Neural progenitor cell (in vitro differentiated cells): ENCODE measurements at places on chromosomes 11 and 22.

DNA sequence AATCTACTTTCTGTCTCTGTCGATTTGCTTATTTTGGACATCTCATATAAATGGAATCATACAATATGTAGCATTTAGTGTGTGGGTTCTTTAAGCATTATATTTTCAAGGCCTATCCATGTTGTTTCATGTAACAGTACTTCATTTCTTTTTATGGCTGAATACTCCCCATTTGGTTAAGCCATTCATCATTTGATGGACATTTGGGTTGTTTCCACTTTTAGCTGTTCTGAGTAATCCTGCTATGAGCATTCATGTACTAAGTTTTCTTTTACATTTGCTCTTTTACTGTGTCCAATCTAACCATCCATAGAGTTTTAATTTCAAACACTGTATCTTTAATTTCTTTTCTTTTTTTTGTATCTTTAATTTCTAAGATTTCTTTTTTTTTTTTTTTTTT, 55.6 kb upstream of the SPTBN2 start:
- no peaks in the 10 kb centered on the region for H3K27me3 ChIP-seq
- H3K27ac ChIP-seq, result no peak overlapping the region
- DNase-seq, result no peak
- no peaks in the 10 kb centered on the region for H3K4me1 ChIP-seq
- no peaks in the 10 kb centered on the region for H3K36me3 ChIP-seq

GRCh38 chr11:46603704-46604308, 10.0 kb upstream of the AMBRA1 start:
- DNase-seq, result no peak
- no peaks in the 10 kb centered on the region for H3K4me1 ChIP-seq
- H3K4me3 ChIP-seq, result no peak overlapping the region
- no peaks in the 10 kb centered on the region for H3K36me3 ChIP-seq
- H3K27ac ChIP-seq, result no peak overlapping the region
- H3K27me3 ChIP-seq, result no peaks in the 10 kb centered on the region

DNA sequence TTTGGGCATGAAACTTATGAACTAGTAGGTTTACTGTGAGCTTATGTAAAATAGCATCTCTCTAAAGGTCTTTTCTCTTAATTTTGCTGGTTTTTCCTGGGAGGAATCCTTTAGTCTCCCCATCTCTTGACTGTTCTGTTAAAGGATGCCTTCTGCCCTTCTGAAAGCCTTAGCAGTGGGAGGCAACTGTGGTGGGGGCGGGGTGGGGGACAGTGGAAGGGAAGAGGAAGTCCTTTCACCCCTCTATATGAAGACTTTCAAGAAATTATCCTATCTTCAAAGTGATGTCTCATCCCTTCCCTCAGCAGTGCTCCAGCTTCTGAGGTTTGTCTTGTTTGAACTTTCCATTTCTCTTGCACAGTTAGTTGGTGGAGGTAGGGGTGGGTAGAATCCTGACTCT, 73.1 kb downstream of the ELP4 start:
- H3K27me3 ChIP-seq, result no peaks in the 10 kb centered on the region
- H3K36me3 ChIP-seq, result peaks cover 10% of the 10 kb centered on the region
- H3K27ac ChIP-seq, result peak overlapping the region; percentile 80
- peak; percentile 9 for DNase-seq
- H3K4me1 ChIP-seq, result peaks cover 14% of the 10 kb centered on the region

DNA sequence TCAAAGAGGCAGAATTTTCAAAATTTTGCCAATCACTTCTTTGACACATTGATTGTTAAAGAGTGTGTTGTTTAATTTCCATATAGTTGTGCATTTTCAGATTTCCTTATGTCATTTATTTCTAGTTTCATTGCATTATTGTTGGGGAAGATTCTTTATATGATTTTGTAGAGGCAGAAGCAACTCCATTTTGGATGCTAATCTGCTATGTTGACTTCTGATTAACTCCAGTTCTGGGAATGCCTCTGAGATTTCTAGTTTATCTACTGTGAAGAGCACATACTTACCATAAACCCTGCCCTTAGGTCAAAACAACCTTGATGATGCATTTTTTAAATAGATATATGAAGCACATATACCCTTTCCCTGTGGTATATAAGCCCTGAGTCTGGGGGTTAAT, 29.5 kb upstream of the ZBED5 start:
- H3K4me1 ChIP-seq, result no peaks in the 10 kb centered on the region
- no peaks in the 10 kb centered on the region for H3K27me3 ChIP-seq
- no peak overlapping the region for H3K27ac ChIP-seq

DNA sequence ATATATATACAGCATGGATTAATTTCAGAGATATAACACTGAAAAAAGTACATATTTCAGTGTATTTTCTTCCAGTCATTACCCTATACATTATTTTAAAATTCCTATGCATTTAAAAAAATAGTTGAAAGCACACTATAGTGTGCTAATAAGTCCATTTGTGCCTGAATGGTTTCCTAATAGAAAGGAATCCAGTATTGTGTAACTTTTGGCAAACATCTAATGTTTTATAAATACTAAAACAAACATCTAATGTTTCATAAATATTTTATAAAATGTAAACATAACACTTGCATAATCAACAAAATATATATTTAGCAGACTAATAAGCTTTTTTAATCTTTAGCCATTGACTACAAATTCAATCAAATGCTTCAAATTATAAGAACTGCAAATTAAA, 126.6 kb upstream of the FIBIN start:
- no peak overlapping the region for H3K27ac ChIP-seq
- H3K4me3 ChIP-seq, result no peak overlapping the region
- no peaks in the 10 kb centered on the region for H3K4me1 ChIP-seq
- no peaks in the 10 kb centered on the region for H3K27me3 ChIP-seq

- peak; percentile 89 for DNase-seq
- no peaks in the 10 kb centered on the region for H3K36me3 ChIP-seq
- H3K27ac ChIP-seq, result no peak overlapping the region
- H3K4me3 ChIP-seq, result peak overlapping the region; percentile 52
- peaks cover 38% of the 10 kb centered on the region for H3K4me1 ChIP-seq
Measured at GRCh38 chr11:10307400-10308200, 2.7 kb downstream of the ADM start.

DNA sequence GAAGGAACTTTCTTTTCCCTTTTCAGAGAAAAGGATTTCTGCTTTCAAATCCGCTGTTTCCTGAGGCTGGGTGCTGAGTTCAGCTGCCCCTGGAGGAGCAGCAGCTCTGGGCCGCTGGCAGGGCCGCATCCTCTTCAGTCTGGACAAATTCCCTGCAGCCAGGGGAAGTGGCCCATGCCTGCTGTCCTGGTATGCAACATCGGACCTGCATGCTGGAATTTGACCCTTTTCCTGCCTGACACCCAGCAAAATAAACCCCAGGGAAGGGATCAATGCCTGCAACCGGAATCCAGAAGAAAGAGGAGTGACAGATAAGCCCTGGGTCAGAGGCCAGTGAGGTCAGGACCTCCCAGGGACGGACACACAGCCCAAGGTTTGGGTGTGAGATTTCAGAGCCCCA, 54.1 kb upstream of the LINC01488 start:
- no peak overlapping the region for H3K27ac ChIP-seq
- H3K4me3 ChIP-seq, result no peak overlapping the region
- peak; percentile 56 for DNase-seq

- H3K4me3 ChIP-seq, result no peak overlapping the region
- no peaks in the 10 kb centered on the region for H3K27me3 ChIP-seq
- H3K27ac ChIP-seq, result no peak overlapping the region
- no peaks in the 10 kb centered on the region for H3K36me3 ChIP-seq
Measured at GRCh38 chr22:20464096-20464614, 26.5 kb upstream of the SCARF2 start.

DNA sequence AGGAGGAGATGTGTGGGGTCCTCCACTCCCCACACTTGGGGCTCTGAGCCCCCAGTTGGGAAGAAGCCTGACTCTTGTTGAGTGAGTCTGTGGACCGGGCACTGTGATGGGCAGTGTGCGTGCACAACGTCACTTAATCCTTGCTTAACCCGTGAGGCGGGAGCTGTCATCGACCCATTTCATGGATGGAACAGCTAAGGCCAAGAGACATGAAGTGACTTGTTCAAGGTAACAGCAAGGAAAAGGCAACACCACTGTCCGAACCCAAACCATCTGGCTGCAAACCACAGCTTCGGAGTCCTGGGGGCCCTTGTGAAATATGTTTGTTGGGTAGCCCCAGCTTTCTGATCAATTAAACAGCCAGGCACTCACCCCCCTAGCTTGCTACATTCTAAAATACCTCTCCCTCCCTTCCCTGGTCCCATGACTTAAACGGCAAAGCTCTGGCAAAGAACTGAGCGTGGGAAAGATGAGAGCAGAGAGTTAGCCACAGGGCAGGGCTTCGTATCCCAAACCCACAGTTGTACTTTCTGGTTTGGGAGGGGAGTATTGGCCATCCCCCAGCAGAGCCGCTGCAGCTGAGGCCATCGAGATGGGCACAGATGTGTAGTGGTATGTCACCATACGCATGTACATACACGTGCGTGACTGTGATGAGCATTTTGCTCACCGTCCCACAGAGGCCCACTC, 26.3 kb downstream of the FADS2 start:
- peaks cover 12% of the 10 kb centered on the region for H3K36me3 ChIP-seq
- H3K4me1 ChIP-seq, result no peaks in the 10 kb centered on the region
- no peak overlapping the region for H3K27ac ChIP-seq
- no peaks in the 10 kb centered on the region for H3K27me3 ChIP-seq
- H3K4me3 ChIP-seq, result no peak overlapping the region

DNA sequence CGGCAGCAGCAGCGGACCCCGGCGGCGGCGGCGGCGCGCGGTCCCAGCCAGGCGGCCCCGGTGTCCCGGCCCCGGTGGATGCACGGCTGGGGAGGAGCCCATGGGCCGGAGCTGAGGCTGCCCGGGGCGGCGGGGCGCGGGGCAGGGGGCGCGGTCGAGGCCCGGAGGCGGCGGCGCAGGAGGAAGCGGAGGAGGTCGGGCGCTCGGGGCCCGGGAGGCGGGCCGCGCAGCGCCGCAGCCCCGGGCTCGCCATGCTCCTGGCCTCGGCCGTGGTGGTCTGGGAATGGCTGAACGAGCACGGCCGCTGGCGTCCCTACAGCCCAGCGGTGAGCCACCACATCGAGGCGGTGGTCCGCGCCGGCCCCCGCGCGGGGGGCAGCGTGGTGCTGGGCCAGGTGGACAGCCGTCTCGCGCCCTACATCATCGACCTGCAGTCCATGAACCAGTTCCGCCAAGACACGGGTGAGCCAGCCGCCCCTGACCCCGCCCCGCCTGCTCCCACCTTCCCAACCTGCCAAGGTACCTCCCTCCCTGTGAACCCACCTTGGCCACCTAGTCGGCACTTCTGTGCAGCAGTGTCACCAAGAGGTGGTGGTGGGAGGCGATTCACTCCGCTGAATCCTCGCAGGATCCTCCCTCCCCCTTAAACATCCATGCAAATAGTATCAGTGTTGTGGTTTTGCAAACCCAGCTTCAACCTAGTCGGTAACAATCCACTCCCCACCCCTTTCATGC, 580 bp downstream of the DTX4 start:
- DNase-seq, result peak; percentile 51
- H3K36me3 ChIP-seq, result no peaks in the 10 kb centered on the region
- H3K27ac ChIP-seq, result peak overlapping the region; percentile 96
- H3K4me3 ChIP-seq, result peak overlapping the region; percentile 89

GRCh38 chr11:70034740-70035365, 43.3 kb upstream of the ANO1 start:
- no peak for DNase-seq
- H3K36me3 ChIP-seq, result no peaks in the 10 kb centered on the region
- no peak overlapping the region for H3K27ac ChIP-seq

- no peak overlapping the region for H3K27ac ChIP-seq
- DNase-seq, result no peak
- H3K4me3 ChIP-seq, result no peak overlapping the region
- no peaks in the 10 kb centered on the region for H3K36me3 ChIP-seq
- no peaks in the 10 kb centered on the region for H3K4me1 ChIP-seq
Measured at GRCh38 chr11:126680131-126680530, 320.4 kb downstream of the KIRREL3 start.

- H3K4me1 ChIP-seq, result no peaks in the 10 kb centered on the region
- peaks cover 30% of the 10 kb centered on the region for H3K27me3 ChIP-seq
- H3K4me3 ChIP-seq, result no peak overlapping the region
- H3K36me3 ChIP-seq, result no peaks in the 10 kb centered on the region
- peak; percentile 57 for DNase-seq
Measured at GRCh38 chr11:133787379-133788141, 57.8 kb downstream of the SPATA19 start.

DNA sequence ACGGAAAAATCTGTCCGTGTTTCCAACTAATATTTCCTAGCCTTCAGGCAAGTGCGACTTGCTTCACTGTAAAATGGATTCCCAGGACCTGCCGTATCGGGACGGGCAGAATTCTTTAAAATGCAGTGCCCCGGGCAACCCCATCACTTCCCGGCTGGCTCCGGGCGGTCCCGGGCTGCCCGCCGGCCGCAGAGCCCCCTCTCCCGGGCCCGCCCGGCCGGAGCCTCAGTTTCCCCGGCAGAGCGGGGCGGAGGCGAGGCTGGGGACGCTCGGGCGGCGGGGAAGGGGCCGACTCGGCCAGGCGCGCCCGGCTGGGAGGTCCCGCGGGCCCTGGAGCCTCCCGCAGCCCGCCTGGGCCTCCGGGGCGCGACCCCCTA, 84.2 kb upstream of the WNT7B start:
- H3K4me3 ChIP-seq, result no peak overlapping the region
- DNase-seq, result no peak
- peaks cover 100% of the 10 kb centered on the region for H3K27me3 ChIP-seq

GRCh38 chr22:28505416-28506149, 174.1 kb downstream of the TTC28 start:
- peak overlapping the region; percentile 45 for H3K27ac ChIP-seq
- H3K36me3 ChIP-seq, result peaks cover under 1% of the 10 kb centered on the region
- no peak overlapping the region for H3K4me3 ChIP-seq
- H3K27me3 ChIP-seq, result no peaks in the 10 kb centered on the region

DNA sequence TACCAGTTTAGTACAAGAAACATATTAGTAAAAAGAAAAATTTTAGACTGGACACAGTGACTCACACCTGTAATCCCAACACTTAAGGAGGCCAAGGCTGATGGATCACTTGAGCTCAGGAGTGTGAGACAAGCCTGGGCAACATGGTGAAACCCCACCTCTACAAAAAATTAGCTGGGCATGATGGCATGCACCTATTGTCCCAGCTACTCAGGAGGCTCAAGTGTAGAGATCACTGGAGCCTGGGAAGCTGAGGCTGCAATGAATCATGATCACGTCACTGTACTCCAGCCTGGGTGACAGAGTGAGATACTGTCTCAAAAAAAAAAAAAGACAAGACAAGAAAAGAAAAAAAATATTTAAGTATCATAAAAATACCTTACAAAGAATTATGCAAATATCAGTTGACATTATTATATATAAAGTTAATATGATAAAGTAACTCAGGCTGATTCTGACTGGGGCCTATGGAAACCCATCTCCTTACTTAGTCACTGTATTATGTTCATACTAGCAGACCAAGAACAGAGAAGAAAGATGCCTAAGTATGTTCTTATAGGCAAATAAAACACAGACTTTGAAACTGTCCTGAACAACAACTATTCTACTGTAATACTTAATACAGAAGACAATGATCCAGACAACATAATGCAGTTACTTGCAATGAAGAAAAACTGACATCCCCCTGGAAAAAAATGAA, 27.3 kb downstream of the FAM168A start:
- no peaks in the 10 kb centered on the region for H3K36me3 ChIP-seq
- H3K4me3 ChIP-seq, result no peak overlapping the region
- H3K4me1 ChIP-seq, result peaks cover 17% of the 10 kb centered on the region
- H3K27me3 ChIP-seq, result no peaks in the 10 kb centered on the region
